Activated effector memory CD4-positive, alpha-beta T cell treated with anti-CD3 and anti-CD28 coated beads, Interleukin-2, amount 50 U/mL, for 16 hours (primary cell): ENCODE measurements at places on chromosomes 6 and 20.

- no peak for DNase-seq
Observed at GRCh38 chr6:85191656-85192055, 258.2 kb upstream of the NT5E start.

DNA sequence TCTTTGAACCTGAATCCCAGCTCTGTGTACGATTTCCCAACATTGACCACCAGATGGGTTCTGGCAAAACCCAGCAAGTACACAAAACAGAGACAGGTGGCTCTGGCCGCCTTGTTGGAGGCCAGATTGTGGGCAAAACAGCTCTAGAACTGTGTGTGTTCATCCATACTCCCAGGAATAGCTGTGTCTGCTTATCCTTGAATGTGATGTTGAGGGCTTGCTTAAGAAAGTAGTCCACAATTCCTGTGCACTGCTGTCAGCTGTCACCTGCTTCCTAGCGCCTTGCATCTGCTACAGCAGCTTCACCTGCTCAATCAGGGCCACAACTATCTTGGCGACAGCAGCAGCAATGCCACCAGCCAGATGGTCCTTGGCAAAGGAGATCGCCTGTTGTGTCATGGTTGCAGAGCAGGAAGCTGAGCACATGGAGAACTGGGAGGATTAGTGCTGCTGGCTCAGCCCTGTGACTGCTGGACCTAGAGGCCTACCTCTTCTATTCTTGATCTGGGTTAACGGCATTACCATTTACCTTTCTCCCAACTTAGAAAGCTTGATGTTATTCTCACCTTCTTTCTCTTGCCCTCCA lies 3.7 kb upstream of the SMAP1 start:
- no peak for DNase-seq

GRCh38 chr6:128507337-128508310 lies 12.8 kb downstream of the PTPRK start:
- DNase-seq: no peak

DNA sequence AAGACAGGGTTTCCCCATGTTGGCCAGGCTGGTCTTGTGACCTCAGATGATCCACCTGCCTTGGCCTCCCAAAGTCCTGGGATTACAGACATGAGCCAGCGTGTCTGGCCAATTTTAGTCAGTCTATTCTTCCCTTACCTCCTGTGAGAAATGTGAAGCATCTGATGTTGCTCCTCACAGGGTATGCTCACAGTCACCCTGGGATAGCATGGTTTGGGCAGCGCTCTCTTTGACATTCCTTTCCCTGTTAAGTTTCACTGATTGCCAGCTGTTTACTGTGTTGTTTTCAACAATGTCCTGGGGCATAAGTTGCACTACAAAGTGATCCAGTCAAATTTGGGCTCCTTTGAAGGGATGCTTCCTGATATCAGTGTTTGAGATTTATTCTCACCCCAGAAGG lies 13.1 kb downstream of the CDC5L start:
- no peak for DNase-seq

GRCh38 chr20:35876033-35876320 lies 78.3 kb downstream of the SCAND1 start:
- no peak for DNase-seq
